CD4-positive, alpha-beta T cell treated with Interferon alpha-2 for 1 hour (primary cell): ENCODE measurements at places on chromosomes 16 and 17.

DNA sequence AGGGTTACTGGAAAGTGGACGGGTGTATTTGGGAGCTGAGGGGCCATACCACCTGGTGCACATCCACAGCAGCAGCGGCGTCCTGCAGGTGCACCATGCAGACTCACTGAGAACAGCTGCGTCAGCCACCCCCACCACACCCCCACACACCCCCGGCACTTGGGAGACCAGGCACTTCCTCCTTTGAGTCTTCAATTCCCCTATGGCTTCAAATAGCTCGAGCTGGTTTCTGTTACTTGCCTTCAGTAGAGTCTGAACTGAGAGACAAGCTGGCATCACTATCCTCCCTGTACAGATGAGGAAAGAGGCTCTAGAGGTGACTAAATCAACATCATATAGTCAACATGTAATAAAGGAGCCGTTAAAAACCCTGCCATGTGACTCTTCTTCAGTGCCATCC, 15.4 kb downstream of the CUEDC1 start:
- peak; percentile 76 for DNase-seq

DNA sequence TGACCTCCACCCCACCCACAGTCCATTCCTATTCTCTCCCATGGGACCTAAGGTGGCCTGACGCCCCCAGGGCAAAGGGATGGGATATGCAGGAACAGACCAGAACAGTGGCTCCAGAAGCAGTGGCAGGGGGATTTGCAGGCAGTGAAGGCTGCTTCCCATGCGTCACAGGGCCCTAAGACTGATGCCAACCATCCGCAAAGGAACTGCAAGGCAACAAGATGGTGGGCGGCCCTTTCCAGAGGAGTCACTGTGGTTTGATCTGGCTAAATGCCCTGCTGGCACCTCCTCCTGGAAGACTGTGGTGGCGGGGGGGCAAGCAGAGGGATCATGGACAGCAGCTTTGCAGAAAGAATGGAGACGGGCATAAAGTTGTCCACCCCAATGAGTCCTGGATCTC, 4.4 kb upstream of the SLC39A11 start:
- no peak for DNase-seq

- DNase-seq, result no peak
Measured at GRCh38 chr16:87708881-87709638, 56.7 kb downstream of the KLHDC4 start.

DNA sequence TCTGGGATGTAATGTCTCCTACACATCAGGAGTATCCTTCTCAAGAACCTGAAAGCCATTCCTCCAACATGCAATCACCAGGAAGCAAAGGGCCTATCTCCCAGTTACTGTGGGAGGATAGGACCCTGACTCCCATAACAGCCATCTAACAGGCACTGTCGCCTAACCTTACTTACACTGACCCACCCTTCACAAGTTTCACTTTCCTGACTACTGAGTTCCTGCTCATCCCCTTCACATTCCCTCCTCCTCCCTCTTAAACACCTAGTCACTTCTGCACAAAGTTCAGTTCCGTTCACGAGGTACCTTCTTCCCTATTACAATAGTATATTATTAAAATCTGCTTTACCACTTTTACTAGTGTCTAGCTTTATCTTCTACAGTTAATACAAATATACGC, 1.3 kb downstream of the C17orf67 start:
- DNase-seq, result peak; percentile 8

GRCh38 chr17:27455236-27455913, 873 bp upstream of the KSR1 start:
- DNase-seq, result no peak

- DNase-seq, result no peak
Measured at GRCh38 chr17:29007456-29007855, 1.6 kb upstream of the SEZ6 start.

GRCh38 chr16:57004387-57005250, 15.3 kb downstream of the NLRC5 start:
- no peak for DNase-seq

GRCh38 chr17:81570964-81571363, 18.8 kb upstream of the FAAP100 start:
- DNase-seq, result no peak

GRCh38 chr17:77845541-77846225, 112.8 kb upstream of the TNRC6C start:
- DNase-seq, result no peak

DNA sequence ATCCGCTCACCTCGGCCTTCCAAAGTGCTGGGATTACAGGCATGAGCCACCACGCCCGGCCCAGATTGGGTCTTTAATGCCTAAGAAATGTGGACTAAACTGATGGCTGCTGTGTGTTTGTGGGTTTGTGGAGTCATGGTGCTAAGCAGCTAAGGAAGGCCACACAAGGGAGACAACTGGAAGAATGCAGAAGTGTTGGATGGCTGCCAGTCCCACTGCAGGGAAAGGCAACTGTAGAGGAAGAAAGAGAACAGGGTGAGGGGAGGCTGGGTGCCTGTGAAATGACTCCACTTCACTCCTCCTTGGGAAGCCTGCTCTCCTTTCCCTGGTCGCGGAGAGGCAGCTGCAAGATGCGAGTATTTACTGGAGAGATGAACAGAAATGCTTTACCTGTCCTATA, 23.5 kb upstream of the SIAH1 start:
- no peak for DNase-seq

GRCh38 chr16:2866431-2866830, 8.5 kb upstream of the PRSS22 start:
- no peak for DNase-seq

DNA sequence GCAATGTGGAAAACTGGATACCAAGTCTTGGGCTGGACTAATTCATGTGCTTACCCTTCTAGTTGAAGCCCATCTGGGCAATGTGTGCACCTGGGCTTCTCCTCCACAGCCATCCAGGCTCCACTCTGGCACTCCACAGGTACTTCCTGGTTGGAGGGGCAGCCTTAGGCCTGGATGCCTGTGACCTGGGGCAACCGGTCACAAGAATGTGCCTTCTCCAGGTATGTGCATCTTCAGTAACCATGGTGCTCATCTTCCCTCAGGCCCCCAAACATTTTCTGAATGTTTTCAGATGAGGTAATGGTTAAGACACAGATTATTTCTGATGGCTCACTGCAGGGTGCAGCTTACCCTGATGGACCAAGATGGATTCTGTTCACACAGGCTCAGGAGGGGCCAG, 11.1 kb downstream of the C16orf86 start:
- no peak for DNase-seq

GRCh38 chr16:23877107-23878070, 41.6 kb downstream of the PRKCB start:
- no peak for DNase-seq

- DNase-seq, result no peak
Measured at GRCh38 chr16:27945233-27945973, 118.1 kb downstream of the GSG1L start.

- DNase-seq, result no peak
Measured at GRCh38 chr17:41869426-41869825, 4.2 kb upstream of the KLHL11 start.

DNA sequence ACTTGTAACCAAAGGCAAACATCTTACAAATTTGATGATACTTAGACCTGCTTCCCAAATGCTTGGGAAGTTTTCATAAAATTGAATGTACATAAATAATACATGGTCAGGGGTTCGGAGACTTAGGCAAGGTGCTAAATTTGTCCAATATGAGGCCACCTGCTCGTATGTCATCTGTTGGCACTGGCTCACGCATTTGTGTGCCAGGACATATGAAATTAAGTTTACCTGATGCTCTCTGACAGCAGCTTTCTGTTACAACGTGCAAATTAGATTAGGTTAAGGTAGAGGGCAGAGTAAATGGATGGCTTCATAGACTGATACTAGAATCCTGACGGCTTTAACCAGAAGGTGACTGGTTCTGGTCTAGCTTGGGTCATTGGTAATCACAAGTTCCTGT, 970.3 kb upstream of the RBFOX1 start:
- no peak for DNase-seq

GRCh38 chr16:47258874-47259461, 115.2 kb upstream of the NETO2 start:
- peak; percentile 21 for DNase-seq

GRCh38 chr17:79531191-79532095, 79.4 kb downstream of the RBFOX3 start:
- no peak for DNase-seq

- DNase-seq, result no peak
Measured at GRCh38 chr16:61887903-61888302, 148.3 kb downstream of the CDH8 start.

- DNase-seq, result no peak
Measured at GRCh38 chr16:87060034-87060986, 256.9 kb downstream of the C16orf95 start.

GRCh38 chr16:86343796-86344585, 166.3 kb upstream of the FOXF1 start:
- no peak for DNase-seq

GRCh38 chr16:50671644-50672260, 9.4 kb downstream of the SNX20 start:
- peak; percentile 76 for DNase-seq

- DNase-seq, result peak; percentile 37
Measured at GRCh38 chr16:57764341-57765159, 29.0 kb downstream of the KATNB1 start.

GRCh38 chr16:60949800-60950199, 1086.4 kb downstream of the CDH8 start:
- no peak for DNase-seq

GRCh38 chr17:70855401-70856054, 686.2 kb downstream of the KCNJ2 start:
- DNase-seq, result no peak

- DNase-seq, result no peak
Measured at GRCh38 chr17:56047331-56047730, 105.9 kb upstream of the ANKFN1 start.

DNA sequence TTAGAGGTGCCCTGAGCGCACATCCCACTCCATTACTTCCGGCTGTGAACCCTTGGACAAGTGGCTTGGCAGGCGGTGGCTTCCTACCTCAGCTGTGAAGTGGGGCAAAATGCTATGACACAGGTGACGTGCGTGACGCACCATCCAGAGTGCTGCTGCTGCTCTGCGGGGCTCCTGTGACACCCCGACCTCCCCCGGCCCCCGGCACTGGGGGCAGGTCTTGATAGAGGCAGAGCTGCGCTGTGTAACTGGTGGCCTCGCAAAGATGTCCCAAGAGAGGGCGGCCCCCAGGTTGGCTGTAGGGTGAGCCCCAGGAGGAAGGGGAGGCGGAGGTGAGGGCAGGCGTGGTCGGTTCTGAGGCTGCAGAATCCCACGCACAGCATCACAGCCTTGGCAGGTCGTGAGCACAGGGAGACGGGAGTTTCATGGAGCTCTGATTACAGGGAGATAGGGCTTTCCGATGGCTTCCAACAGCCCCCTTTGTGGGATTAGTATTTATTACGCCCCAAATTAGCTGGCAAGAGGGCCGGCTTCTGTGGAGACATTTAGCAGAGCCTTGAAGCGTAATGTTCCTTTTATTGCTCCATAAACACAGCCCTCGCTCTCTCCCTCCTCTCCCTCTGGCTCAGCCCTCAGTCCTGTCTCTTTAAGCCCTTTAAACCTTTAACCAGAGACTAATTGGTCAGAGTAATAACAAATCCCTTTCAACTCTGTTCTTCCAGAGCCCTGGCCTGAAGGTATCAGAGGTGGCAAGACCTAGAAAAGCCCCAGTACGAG, 328.1 kb downstream of the C16orf95 start:
- DNase-seq, result no peak

DNA sequence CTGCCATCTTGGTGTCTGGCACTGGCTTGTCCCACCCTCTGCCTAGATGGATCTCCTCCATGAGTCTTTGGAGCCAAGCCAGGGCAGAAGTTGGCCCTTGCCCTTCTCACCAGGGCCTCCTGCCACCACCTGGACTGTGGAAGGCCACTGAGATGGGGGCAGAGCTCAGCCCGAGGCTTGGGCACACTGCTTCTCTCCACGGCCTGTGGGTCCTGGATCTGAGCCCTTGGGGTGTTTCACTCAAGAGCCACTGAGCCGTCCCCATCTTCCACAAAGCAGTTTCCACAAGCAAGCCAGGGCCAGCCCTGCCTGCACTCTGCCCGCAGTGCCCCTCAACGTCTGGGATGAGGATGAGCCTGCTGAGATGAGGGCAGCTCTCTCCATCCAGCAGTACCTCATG, 16.7 kb upstream of the CD300A start:
- DNase-seq, result no peak

DNA sequence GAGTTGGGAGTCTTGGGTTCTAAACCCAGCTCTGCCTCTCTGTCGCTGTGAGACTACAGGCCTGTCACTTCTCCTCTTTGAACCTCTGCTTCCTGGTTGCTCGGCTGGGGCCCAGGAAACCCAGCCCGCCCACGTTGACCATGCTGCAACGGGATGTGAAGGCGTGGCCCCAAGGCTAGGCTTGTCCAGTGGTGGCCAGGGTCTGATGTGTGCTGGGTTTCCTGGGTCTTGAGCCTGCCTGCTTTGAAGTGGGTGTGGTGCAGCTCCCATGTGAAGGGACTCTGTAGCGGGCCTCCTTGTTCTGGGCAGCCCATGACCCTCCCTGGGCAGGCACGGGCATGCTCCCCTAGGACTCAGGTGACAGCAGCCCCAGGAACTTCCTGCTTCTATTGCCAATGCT, 82.3 kb downstream of the SDR42E1 start:
- no peak for DNase-seq

- no peak for DNase-seq
Measured at GRCh38 chr17:902463-902862, 77.1 kb downstream of the NXN start.

GRCh38 chr16:871562-872345, 71.2 kb upstream of the GNG13 start:
- DNase-seq, result no peak

DNA sequence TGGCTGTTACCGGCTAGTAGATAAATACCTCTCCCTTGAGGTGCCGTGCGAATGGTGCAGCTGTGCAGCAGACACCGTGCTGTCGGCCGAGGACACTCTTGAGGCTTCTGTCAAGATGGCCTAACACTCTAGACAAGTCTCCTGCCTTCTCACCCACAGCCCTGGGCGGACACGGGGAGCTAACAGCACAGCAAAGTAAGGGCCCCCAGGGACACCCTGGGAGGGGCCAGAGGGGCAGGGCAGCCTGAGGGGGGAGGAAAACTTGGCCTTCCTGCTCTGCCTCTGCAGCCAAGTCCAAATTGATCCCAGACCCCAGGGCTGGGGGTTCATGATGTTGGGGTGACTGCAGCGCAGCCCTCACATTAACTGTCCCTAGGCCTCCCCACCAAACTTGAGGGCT, 210.2 kb downstream of the RPTOR start:
- DNase-seq, result no peak

- DNase-seq, result no peak
Measured at GRCh38 chr17:50529849-50530248, 2.7 kb upstream of the EPN3 start.

DNA sequence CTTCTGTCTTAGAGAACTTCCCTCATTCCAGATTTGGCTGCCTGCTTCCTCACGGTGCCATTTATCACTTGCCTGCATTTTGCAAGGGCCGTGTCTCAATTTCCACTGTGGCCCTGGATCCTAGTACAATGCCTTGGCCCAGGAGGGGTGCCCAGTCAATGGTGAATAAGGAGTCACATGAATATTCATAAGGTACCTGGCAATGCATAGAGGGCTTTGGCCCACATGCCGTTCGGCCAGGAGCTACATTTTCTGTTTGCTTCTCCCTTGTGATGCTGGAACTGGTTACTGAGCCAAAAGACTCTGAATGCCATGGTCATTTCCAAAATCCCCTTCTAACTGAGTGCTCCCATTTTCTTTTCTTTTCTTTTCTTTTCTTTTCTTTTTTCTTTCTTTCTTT, 4.8 kb upstream of the PIRT start:
- no peak for DNase-seq

GRCh38 chr16:28185696-28186095, 26.1 kb downstream of the XPO6 start:
- no peak for DNase-seq

GRCh38 chr17:32803544-32803943, 73.4 kb downstream of the MYO1D start:
- DNase-seq, result no peak

- DNase-seq, result no peak
Measured at GRCh38 chr17:43800736-43801135, 20.5 kb downstream of the CFAP97D1 start.
